ENCODE measurements at places on chromosomes 7 and 10.

DNA sequence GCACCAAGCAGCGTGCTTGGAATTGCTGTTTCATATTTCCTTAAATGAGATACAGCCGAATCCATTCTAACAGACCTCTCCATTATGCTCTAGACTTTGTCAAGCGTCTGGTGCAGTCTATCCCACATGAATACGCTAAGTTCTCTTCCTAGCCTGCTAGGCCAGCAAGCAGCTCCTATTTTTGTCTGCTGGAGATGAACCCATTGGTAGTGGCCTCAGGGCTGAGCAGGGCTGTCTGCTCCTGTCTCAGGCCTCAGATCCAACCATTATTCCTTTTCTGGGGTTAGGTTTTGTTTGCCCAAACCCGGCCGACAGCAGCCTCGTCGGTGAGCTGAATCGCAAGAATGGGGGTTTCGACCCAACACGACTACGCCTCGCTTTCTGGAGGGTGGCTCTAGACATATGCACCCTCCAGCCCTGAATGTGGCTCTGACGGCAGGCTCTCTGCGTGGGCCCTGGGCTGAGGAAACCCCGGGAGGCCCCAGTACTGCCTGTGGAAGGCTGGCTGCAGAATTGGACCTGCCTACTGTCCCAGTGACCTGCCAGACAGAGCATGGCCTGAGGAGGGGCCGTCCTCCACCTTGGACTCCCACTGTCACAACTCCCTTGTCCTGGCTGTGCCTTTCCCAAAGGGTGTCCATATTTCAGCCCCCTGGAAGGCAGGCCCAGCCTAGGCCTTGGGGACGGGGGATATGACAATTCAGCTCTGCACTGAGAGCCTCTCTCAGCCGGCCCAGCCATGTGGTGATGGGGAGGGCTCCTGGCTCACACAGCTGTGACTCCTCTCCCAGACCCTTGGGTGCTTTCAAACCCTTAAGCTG lies 267.9 kb upstream of the TCERG1L start:
- no peak for DNase-seq

DNA sequence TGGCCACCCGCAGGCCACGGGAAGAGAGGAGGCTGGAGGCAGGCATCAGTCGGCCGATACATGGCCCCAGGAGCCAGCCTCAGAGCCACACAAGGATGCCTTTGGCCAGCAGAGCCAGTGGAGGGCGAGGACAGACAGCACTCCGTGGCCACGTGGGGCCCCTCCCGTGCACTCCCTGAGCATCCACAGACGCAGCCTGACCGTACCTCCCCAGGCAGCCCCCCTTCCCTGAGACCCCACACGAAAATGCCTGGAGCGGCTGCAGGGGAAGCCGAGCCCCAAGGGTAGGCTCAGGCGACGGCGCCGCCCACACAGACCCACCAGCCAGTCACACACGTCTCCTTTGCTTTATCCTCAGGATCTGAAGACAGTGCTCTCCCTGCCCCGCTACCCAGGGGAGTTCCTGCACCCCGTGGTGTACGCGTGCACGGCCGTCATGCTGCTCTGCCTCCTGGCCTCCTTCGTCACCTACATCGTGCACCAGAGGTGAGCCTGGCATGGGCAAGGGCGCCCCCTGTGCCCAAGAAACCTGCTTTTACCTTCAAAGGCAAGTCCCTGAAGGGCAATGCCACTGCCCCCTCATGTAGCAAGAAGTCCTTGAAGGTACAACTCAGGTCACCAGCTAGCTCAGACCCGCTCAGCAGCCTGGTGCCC lies 9.0 kb downstream of the ADGRA1 start:
- no peak for DNase-seq

GRCh38 chr10:130411496-130412085 lies 275.4 kb downstream of the GLRX3 start:
- DNase-seq = no peak

- no peak for DNase-seq
Measured at GRCh38 chr7:100825215-100825671, 2.1 kb downstream of the EPHB4 start.

DNA sequence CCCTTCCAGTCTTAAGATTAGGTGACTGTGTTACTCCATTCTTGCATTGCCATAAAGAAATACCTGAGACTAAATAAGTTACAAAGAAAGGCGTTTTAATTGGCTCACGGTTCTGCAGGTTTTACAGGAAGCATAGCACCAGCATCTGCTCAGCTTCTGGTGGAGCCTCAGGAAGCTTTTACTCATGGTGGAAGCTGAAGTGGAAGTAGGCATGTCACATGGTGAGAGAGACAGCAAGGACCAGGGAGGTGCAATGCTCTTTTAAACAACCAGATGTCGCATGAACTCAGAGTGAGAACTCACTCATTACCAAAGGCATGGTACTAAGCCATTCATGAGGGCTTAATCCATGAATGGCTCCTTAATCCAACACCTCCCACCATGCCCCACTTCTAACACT lies 34.0 kb upstream of the TMEM273 start:
- DNase-seq = no peak

- DNase-seq = no peak
Measured at GRCh38 chr10:129274748-129275474, 192.1 kb upstream of the MGMT start.

GRCh38 chr10:35449944-35450343 lies 113.6 kb downstream of the CCNY start:
- DNase-seq = peak; percentile 38

DNA sequence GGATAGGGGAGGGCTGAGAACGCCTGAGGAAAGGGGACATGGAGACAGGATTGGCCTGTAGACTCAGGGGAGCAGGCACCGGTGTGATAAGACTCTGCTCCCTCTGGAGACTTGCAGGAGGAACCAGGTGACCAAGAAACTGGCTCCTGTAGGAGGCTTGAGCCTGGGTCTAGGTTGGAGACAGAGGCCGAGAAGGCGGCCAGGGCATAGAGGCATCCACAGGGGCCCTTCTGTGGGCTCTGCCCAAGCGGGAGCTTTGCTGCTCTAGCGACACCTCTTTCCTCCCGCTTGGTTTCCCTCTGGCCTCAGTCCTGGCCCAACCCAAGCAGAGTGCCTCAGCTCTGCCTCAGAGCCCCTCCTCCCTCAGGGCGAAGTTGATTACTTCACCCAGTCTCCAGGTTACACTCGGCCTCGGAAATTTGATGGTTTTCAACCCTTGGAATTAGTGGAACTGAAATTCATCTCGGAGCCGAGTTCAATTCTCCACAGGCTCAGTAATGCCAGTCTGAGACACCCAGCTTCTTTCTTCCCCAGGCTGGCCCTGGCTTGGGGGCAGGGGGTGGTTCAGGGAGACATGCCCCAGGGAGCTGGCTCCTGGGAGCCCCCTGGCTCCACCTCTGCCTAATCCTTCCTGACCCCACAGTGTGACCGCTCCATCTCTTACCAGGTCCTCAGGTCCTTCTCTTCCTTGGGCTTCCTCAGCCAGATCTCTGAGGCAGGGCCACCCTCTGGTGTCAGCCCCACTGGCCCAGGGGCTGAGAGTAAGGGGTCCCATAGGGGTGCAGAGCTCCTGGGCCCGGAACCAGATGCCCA lies 60.4 kb downstream of the PAX2 start:
- no peak for DNase-seq

DNA sequence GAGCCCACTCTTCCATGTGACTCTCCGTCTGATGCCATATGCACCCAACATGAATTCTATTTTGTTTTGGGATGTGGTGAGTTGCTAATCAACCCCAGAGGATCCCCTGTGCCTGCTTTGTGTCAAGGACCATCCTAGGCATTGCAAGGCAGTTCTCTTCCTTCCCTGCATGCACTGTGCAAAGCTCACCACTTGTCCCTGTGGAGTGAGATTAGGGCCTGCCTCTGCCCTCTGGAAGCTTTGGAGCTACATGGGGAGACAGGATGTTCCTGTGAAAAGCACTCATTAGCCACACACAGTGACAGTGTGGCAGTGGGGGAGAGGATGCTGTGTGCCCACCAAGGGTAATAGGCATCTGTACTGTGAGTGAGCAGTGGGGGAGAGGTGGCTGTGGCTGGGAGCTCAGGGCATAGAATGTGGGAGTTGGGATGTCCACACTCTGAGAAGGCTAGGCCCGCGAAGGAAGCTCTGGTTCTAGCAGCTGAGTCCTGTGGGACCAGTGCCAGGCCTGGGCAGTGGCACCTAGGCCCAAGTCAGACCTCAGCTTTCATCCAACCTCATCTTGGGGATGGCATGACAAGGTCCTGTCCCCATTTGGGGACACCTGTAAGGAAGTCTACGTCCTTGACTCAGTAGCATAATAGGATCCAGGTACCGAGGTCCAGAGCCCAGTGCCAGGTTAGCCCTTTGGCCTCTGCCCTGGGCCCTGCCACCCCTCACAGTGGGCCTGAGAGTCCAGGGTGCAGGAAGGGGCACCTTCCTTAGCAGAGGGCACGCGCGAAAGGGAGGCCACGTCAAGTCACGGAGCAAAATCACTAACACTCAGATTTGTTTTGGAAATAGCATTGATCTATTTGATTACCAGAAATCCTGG lies 6.6 kb downstream of the ADRA2A start:
- DNase-seq = no peak

DNA sequence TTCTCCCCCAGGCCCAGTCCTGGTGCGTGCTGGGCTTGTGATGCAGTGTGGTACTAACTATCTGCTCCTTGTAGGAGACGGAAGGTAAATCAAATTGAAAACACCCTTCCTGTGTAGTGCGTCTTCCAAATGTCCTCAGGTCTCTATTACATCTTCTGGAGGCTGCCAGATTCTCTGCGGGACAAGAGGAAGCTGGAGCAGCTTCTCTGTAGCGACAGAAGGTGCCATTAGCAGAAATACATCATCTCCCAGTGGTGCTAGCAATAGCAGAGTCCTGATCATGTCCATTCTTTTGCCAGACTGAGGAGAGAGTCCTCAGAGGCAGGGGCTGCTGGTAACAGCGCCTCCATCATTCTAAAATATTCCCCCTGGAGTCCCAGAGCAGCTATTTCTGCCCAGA lies 675.2 kb downstream of the LRMDA start:
- no peak for DNase-seq

DNA sequence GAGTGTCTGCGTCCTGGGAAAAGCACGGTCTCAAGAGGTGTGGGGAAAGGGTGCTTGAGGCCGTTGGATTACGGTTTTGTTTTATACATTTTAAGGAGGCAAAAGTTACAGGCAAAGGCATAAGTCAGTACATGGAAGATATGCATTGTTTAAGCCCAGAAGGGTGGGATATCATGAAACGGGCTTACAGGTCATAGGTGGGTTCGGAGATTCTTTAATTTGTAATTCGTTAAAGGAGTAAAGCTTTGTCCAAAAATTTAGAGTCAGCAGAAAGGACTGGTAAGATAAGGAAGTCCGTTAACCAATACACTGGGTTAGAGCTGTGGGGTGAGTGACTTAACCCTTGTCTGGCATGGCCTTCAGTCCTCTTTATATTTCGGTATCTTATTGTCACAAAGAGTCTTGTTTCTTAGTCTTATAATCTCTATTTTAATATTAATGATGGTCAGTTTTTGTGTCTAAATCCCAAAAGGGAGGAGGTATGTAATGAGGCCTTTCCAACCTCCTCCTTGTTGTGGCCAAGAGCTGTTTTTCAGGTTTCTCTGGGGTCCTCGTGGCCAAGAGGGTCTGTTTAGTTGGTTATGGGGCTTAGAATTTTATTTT lies 12.7 kb downstream of the TSPAN14 start:
- no peak for DNase-seq

DNA sequence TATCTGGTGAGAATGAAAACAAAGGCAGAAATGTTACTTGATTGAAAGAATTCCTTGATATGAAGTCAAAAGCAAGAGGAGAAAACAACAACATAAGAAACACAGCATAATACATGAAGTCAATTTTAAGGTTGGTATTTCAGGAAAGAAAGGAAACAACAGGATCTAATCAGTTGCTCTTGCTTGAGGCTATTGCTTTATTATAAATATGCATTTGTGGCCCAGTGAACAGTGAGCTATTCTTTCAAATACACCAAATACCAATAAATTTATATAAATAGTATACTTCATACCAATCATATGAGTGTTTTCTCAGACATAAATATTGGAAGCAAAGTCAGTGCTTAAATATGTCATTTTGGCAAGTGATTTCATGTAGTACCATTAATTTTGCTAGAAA lies 806.6 kb downstream of the NXPH1 start:
- DNase-seq = no peak

DNA sequence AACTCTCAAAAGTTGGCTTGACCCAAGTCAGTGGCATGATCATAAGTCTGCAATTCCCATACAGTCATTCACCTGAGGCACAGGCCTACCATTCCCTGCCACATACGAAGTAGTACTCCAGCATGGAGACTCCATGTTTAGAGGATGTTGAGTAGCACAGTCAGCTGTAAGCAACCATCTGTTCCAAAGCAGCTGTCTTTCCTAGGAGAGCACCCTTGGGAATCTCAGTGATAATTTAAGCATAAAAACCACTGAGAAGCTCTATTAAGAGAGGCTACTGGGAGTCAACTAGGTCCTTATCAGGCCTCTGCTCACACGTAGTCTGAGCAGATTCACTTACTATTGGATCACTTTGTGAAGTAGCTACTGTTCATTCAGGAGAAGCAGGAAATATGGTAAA lies 61.6 kb upstream of the UNC5B start:
- DNase-seq = no peak

GRCh38 chr7:127882313-127882920 lies 148.8 kb downstream of the LRRC4 start:
- DNase-seq = no peak

DNA sequence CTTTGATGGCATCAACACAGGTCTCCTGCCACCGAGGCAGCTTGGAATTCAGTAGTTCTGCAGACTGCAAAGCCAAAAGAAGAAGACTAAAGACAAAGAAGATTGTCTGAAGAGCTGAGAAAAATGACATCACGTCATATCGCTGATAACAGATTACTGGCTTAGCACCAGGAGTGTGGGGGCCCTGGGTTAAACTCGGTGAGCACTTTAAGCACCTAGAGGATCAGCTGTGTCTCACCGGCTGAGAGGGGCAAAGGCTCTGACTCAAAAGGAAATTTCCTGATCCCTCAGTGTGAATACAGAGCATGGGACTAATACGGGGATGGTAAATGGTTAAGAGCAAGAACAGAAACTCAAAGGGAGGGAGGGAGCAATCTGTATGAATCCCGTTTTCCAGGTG lies 30.7 kb downstream of the BRI3 start:
- DNase-seq = no peak

GRCh38 chr10:43258211-43258561 lies 8.7 kb downstream of the RASGEF1A start:
- DNase-seq = no peak

DNA sequence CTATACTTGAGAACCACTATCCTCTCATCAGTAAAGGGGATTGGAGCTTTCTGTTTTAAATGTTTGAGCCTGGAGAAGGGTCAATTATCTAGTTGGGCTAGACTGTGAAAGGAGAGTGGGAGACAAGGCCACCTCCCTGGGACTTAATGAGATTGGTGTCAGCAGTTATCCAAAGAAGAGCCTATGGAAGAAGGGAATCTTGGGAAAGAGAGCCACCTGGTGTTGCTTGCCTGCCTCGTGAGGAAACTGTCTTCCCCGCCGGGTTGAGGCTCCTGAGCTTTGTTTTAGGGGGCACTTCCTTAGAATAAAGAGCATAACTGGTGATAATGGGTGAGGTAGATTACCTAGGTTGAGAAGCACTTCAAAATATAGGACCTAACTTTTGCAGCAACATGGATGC lies 32.0 kb upstream of the ABCB4 start:
- no peak for DNase-seq

- no peak for DNase-seq
Measured at GRCh38 chr10:50614444-50615137, 9.2 kb downstream of the SGMS1 start.

Measured in amniotic epithelial cell (primary cell).